ENCODE measurements at places on chromosomes 11 and 22.

GRCh38 chr11:124946735-124947141 is 7.3 kb upstream of the CCDC15 start:
- no peak for DNase-seq

DNA sequence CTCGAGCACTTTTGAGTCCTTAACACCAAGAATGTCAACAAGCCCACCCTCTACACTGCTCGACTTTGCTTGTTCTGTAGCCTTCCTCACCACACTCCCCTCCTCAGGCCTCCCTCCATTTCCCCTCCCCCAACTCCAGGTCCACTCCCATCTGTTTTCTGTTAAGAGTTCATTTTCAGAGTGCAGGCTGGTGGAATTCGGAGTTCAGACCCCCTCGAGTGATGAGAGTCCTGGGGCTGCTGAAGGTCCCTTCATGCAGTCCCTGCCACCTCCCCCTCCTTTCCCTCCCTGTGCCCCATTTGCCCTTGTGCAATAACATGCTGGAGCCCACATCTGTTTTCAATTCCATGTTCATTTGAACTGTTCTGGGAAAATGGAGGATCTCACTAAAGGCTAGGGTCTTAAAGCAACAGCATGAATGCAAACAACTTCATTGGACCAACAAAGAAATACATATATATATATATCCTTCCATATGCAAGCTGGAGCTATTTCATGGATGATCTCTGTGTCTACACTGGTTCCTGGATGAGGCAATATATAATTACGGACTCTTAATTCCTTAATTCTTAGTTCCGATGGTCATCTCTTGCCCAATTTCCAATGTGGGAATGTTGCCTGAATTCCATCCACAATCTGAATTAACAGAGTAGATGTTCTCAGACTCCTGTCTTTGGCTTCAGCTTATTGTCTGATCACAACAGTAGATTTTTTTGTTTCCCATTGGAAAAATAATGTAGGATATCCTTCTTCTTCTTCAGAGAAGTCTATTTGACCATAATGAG is 340.4 kb downstream of the ETS1 start:
- no peak for DNase-seq

DNA sequence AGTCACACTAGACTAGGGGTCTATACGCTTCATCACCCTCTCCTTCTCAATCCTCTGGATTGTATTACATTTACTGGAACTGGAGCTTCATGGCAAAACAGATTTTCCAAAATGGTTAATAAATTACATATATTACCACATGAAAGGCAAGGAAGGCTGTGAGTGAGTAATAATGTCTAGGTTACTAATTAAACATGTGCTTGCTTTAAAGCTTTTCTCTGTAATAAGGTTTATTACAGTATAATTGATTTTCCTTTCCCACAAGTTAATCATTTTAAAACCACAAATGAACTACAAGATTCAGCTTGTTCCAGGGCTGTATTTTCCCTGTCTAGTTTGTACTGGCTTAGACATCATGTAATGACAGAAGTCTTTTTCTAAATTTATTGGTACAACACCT is 25.6 kb downstream of the MMP13 start:
- no peak for DNase-seq

DNA sequence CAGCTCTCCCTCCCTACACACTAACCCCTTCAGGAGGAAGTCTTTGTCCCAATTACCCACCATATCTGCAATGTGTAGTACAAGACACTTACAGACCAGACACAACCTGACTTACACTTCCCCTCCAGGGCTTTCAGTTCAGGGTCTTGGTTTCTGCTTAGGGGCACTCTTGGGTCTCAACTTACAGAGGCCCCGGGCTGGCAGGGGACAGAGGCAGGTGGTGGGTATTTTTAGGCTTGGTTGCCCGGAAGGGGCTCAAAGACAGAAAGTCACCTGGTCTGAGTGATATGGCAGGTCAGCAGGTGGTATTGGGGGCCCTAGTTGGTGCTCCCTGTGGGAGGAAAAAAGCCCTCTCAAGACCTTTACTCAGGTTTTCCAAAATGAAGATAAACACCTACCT is 3.4 kb upstream of the TMEM184B start:
- no peak for DNase-seq

GRCh38 chr11:73159297-73159696 is 17.2 kb upstream of the FCHSD2 start:
- DNase-seq, result no peak

GRCh38 chr11:131370090-131370751 is at the start of gene NTM:
Gene NTM, plus strand, starts transcription at chr11:131370615.
- DNase-seq, result no peak

GRCh38 chr11:118434553-118435289 is 1.6 kb upstream of the KMT2A start:
- no peak for DNase-seq

DNA sequence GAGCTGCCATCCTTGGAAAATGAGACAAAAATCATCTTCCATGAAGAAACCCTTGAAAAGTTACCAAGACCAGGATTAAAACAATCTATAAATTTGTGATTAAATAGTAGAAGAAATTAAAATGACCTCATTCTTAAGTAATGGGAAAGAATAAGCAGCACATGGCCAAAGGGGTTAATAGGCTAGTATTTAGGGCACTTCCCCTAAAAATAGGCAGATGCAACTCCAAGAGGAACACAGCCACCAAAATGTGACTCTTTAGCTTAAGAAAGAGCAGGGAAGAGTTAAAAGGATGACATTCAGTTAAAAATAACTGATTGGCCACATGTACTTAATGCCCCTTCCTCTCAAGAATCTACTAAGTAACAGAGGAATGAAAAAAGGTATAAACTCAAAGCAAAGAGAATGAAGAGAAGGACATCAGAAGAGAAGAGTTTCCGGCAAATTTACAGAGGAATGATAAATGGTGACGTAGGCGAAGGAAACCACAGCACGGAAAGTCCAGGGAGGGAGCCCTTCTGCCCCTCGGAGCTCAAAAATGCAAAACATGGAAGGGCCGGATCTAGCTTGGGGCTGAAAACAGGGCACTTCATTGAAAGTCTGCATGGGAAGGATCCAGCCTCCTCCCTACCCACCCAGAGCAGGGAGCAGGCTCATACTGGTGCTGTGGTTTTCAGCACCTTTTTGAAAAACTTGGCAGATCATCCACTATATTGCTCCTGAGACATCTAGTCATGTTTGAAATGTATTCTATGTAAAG is 17.8 kb downstream of the SCUBE2 start:
- no peak for DNase-seq

DNA sequence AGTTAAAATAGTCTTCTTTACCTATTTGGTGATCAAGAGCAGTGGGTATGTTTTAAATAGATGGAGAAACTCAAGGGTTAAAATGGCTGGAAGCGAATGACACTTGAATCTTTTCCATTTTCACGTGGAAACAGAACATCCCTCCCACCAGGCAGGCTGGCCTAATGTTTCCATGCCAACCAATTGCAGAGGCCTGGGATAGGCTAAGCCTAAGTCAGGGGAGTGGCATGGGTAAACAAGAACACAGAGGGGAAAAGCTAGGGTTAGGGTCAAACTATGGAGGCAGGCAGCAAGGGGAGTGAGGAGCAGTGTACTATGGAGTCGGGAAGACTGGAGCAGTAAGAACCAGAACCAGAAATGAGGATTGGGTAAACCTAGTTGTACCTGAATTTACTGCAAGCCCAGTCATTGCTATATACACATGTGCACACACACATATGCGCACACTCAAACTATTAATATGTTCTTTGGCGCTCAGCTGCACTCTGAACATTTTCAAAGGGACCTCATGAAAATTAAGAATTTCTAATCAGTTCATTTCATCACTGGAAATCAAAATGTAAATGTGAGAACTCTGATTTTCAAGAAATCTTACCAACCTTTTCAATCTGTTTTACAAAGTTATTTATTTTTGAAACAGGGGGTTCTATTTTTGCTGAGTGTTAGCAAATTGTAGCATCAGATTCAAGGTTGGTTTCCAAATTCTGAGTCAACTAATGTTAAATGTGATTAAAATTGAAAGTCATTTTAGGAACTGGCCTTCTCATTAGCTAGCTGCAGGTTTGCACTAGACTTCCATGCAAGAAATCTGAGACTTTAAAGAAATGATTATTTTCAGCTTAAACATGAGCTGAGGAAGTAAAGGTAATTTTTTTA is 327.0 kb upstream of the CCDC90B start:
- DNase-seq, result no peak

DNA sequence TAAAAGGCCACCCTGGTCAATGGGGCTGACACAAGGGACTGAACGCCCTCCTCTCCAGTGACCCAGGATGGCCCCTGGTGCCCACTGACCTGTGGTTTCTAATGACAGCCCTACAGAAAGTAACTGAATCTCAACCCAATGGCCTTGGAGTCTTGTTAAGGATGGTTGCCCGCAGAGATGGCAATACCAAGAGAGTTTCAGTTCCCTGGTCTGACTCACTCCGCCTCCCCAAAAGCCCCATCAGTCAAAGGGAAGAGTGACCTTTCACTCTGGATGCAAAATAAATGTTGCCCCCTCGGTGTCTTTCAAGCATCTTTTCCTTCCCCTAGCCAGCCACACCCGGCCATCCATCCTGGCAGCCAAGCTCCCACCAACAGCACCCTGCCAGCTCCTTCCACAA is 57.7 kb upstream of the ISX start:
- DNase-seq, result no peak

DNA sequence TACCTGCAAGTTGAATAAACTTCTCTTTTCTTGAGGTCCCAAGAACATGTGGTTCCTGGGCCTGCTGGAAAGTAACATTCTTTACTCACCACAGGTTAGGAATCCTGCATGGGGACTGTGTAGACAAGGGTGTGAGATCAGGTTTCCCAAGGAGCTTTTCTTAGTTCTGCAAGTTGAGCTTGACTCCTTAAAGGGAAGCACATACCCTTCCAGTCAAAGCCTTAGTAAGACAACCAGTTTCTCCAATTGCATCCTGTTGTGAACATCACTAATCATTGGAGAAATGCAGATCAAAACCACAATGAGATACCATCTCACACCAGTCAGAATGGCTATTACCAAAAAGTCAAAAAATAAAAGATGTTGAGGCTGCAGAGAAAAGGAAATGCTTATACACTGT is 48.3 kb upstream of the PAK1 start:
- DNase-seq, result no peak

DNA sequence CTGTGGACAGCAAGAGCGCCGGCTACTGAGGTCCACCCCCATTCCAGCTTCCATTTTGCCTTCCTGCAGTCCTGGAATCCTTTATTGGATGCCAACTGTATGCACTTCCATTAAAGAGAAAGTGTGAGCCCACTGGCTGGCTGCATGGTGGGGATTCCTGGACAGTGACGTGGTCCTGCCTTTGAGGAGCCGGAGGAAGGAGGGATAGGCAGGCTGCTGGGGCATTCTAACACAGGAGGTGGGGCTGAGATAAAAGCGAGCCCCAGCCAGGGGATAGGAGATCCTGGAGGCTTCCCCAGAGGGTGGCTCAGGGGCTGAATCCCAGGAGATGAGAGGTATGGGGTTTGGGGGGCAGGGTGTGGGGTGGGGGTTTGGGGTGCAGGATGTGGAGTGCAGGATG is 984.7 kb downstream of the BRD1 start:
- DNase-seq, result no peak

DNA sequence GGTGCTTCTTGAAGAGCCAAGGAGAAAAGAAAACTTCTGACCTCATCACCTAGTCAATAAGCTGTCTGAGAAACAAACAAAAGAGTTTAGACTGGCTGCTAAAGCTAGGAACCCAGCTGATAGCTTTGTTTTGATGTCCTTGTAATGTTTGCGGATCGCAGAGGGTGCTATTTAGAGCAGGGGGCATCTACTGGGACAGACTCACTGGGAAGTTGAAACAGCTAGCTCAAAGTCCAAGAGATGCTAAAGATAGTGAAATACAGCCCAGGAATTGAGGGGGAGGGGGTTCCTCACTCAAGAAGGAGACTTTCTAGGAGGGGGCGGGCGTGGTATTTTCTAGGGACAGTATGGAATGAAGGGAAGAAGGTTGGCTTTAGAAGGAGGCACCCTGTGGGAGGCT is 18.9 kb downstream of the ZBTB16 start:
- no peak for DNase-seq

GRCh38 chr11:128326791-128327190 is 260.6 kb downstream of the ETS1 start:
- DNase-seq, result no peak

DNA sequence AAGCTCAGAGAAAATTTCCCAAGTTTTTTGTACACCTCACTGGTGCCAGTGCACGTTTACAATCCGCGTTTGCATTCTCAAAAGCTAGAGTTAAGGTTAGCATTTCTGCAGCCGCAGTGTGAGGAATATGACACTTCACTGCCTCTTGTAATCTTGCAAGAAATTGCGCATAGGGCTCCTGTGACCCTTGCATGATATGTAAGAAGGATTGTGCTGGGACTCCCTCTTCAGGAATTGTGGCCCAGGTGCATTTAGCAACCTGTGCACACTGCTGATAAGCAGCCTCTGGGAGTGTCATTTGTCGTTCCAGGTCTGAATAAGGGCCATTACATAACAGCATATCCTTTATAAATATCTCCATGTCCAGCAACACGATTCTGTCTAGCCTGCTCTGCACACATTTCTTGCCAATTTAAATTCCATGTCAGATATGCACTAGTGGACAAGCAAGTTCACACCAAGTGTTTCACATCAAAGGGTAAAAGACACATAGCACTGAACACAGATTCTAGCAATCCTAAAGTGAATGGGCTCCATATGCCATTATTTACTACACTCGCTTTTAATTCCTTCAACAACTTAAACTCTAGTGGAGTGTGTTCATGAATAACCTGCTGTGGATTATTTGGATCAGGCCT is 69.2 kb upstream of the INCENP start:
- DNase-seq, result no peak

DNA sequence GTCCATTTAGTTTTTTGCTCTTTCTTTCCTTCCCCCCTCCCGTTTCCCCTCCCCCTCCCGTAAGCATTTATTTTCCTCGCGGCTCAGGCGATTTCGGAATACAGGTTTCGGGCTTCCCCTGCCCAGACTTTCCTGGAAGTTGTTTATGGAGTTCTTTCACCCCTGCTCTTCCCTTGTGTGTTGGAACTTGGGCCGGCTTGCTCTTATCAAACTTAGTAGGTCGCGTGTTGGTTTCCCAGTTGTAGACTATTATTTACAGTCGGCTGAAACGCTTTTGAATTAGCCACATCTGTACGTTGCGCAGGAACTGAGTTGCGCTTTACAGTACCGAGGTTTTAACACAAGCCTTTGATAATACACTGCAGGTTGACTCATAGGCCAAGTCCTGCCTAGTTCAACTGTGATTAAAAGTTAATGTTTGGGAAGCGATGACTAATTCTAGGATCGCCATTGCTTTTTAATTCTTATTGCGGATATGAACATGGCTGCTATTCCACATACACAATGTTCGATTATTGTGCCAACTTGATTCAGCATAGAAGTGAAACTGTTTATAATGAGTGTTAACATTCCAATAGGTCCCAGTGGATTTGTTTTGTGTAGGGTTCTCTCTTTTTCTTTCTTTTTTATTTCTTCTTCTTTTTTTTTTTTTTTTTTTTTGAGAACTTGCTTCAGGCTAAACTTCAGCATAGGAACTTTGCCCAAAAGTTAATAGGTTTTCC is 1.7 kb downstream of the YAP1 start:
- DNase-seq, result peak; percentile 74

GRCh38 chr22:24134090-24134846 is 47.0 kb upstream of the SUSD2 start:
- DNase-seq, result no peak

GRCh38 chr22:44814266-44815098 is 62.1 kb downstream of the ARHGAP8 start:
- DNase-seq, result no peak
